Gastrocnemius medialis (tissue), 4 donors: ENCODE measurements at places on chromosomes 4 and X.

GRCh38 chr4:186037692-186038658, 31.0 kb upstream of the TLR3 start:
- no peak for DNase-seq

DNA sequence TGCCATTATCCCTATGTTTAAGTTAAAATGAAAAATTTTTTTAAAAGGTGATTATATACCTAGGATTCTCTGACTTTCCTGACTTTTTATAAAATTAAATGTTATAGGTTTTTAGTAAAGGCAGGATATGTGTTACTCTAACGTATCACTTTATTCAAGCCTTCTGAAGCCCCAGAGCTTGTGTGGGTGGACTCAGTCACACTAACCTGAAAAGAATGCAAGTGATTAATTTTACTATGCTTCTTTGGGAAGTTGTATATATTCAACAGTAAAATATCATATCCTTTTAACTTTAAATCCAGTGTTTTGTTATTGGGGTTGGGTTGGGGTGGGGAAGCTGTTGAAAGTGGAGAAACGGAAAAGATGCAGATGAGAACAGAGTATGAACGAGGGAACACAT, 22.8 kb downstream of the PDLIM3 start:
- DNase-seq: no peak

DNA sequence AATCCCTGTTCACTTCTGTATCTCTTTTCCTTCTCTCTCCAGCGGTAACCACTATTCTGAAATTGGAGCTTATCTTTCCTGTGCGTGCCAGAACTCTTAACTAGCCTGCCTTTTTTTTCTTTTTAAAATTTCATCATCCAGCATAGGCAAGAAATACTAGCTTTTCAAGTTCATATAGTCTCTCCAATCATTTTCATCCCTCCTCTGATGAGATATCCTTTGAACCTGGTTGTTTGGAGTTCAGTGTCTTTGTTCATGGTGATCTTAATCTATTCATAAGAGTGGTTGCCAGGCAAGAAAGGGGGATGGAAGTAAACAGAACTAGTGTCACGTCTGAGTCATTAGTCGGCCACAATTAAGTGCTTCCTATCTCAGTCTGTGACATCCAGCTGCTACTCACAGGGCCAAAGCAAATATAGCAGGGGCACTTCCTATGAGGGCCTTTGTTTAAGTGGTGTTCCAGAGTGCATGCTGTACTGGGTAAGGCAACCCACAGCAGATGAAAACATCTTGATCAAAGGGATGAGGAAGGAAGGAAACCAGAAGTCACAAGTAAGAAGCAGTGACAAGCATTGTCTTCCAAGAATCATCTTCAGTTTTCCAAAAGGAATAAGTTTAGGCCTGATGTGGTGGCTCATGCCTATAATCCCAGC, 56.4 kb upstream of the XIAP start:
- no peak for DNase-seq

DNA sequence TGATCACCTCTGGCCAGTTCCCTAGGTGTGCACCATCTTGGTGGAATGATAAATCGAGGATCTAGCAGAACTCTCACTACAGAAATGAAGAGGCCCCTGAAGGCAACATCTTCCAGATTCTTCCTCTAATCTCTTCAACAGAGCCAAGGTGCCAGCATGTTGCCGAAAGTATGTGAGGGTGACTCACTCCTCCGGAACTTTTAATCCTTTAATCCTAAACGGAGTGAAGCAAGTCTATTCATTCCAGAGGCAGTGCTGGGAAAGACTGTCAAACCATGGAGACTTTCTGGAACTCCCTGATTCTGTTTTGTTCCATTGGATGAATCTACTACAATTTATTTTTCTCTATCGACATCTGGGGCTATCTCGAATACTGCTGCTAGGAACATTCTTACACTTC, 68.7 kb downstream of the SUPT20HL2 start:
- no peak for DNase-seq

- DNase-seq: no peak
These were observed 200.5 kb downstream of the CENPC start for GRCh38 chr4:67344594-67345380.

- no peak for DNase-seq
These were observed 61.1 kb downstream of the IQCM start for GRCh38 chr4:149754526-149754925.

GRCh38 chr4:173525118-173526011, 4.7 kb downstream of the HAND2 start:
- no peak for DNase-seq
